ENCODE measurements at places on chromosomes 5 and 9. TPM values are rescaled to one million over a fixed set of nuclear protein-coding genes. Genes with fewer than 3 reads are reported as not detected.

HEMGN gene
- not detected for total RNA-seq

WDR31 gene
- 1.4 TPM for total RNA-seq

BHMT2 gene
- total RNA-seq, result 12.1 TPM

DNA sequence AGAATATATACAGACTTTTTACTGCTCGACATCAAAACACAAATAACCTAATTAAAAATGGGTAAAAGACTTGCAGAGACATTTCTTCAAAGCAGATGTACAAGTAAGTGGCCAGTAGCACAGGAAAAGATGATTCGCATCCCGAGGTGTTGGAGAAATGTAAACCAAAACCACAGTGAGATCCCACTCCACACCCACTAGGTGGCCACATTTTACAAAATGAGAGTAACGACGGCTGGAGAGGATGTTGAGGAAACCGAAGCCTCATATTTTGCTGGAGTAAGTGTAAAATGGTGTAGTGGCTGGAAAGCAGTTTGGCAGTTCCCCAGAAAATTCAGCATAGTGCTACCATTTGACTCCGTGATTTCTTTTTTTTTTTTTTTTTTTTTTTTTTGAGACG, 21.3 kb upstream of the GBGT1 start:
- DNase-seq, result peak; percentile 94

- DNase-seq, result no peak
Measured at GRCh38 chr5:68547622-68548021, 332.1 kb downstream of the PIK3R1 start.

DNA sequence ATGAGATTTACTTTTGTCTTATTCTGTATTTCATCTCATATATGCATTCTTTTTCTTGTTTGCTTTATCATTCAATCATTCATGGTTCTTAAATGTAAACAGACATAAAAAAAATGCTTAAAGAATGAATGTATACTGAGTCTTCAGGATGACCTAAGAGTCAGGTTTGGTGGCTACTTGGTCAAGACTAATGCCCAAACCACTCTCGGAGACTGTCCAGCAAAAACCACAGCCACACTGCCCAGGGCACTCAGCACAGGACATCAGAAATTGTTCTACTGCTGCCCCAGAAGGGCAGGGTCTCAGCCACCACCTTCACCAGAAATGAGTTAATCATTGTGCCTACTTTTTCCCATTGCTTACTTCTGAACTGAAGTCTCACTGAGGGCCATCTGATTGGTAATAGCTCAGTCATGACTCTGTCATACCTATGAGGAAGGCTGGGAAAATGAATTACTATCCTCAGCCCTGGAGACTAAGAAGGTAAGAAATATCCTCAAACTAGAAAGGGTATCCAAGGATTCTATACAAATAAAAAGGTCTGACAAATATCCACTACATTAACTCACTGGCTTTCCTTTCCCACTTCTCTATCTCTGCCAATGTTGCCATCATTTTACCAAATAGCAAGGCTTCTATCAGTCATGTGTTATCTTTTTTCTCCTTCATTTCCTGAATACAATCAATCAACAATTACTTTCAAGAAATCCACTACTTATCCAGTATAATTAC, 236.1 kb downstream of the CETN3 start:
- DNase-seq, result no peak

GRCh38 chr9:127837346-127837745, 17.1 kb downstream of the ENG start:
- peak; percentile 45 for DNase-seq

- DNase-seq, result no peak
Measured at GRCh38 chr5:66406761-66407336, 189.3 kb upstream of the MAST4 start.

DNA sequence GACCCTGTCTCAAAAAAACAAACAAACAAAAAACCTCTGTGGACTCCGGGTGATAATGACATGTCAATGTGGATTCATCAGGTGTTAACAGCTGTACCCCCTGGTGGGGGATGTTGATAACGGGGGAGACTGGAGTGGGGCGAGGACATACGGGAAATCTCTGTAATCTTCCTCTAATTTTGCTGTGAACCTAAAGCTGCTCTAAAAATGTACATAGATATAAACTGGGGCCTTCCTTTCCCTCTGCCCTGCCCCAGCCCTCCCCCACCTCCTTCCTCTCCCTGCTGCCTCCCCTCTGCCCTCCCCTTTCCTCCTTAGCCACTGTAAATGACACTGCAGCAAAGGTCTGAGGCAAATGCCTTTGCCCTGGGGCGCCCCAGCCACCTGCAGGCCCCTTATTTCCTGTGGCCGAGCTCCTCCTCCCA, 1.4 kb upstream of the CEL start:
- peak; percentile 26 for DNase-seq

DNA sequence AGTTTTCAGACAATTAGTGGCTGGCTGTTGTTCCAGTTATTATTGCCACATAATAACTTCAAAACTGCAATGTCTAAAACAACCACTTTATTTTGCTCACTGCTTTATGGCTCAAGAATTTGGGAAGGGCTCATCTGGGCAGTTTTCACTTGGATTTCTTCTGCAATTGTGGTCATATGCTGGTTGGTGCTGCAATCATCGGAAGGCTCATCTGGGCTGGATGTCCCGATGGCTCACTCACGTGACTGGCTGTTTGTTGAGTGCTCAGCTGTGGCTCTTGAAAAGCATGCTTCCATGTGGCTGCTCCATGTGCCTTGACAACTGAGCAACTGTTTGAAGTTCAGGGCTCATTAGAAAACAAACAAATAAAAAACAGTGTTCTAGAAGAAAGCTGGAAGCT, 1032.5 kb downstream of the DTWD2 start:
- DNase-seq, result no peak

Data from osteoblast (primary cell).